ENCODE measurements at places on chromosomes 16 and 17. TPM values are rescaled to one million over a fixed set of nuclear protein-coding genes. Genes with fewer than 3 reads are reported as not detected.

SPATA32 gene
- not detected for total RNA-seq

PIMREG gene
- total RNA-seq = 4.0 TPM

CPHXL2 gene
- total RNA-seq = not detected

STAC2 gene
- 0.37 TPM for total RNA-seq

MPP3 gene
- 41.2 TPM for total RNA-seq

ST6GALNAC1 gene
- total RNA-seq = 5.4 TPM

TBL3 gene
- total RNA-seq = 18.5 TPM

SHISA6 gene
- total RNA-seq = 0.66 TPM

LDHD gene
- total RNA-seq = 96.7 TPM

Measured in heart right ventricle (tissue), 16 donors.